ENCODE measurements at places on chromosomes 4 and X.

DNA sequence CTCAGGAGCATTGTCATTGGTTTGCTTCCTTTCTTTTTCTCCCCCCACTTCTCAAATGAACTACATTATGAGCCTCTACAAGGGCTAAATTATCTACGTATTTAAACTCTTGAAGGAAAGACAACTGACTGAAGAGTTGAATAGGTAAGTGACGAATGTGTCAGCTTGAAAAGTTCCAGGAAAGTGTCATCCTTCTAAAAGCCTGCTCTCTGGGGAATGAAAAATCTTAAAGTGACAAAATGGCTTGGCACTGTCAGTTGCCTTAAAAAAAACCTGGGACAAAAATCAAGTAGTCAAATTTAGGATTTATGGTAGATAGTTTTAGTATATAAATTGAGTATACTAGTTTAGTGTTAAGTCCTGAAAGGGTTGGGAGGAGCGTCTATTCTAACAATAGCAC is 173.9 kb upstream of the NDP start:
- no peak for DNase-seq

DNA sequence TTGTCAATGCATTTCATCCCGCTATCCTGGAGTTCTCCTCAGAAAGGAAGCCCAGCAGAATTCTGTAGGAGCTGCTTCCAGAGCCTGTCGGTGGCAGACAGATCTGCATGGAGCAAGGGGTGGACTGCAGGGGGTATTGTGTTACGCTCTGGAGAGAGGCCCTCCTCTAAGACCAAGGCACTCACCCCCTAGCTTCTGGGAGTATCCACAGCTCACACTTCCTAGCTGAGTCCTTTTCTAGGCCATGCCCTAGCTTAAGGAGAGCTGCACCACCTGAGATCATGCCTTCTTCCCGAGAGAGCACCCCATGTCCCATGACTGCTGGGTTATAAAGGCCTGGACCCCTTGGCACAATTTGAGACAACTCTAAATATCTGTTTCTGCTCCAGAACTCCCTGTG is 39.1 kb downstream of the MTNR1A start:
- no peak for DNase-seq

GRCh38 chr4:186734251-186734650 is 10.6 kb upstream of the FAT1 start:
- no peak for DNase-seq

DNA sequence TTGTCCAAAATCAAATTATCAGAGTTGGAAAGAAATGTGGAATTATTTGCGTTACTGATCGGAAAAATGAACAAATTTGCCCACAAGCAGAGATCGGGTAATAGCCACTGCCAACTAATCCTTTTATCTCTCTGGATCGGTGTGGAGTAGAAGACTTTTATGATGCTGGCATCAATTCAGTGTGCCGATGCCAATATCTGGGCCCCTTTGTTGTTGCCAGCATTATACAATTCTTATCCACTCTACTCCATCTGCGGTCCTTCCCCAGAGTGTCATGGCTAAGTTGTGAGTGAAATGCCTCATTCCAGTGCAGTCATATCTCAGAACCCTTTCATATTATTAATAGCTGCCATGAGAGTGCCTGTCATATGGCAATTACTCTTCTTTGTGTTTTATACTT is 660.2 kb downstream of the ADGRL3 start:
- DNase-seq, result no peak

- no peak for DNase-seq
These were observed 7.9 kb downstream of the CXCL6 start for GRCh38 chr4:73844345-73844744.

GRCh38 chrX:7027071-7027470 is 120.4 kb upstream of the STS start:
- no peak for DNase-seq

DNA sequence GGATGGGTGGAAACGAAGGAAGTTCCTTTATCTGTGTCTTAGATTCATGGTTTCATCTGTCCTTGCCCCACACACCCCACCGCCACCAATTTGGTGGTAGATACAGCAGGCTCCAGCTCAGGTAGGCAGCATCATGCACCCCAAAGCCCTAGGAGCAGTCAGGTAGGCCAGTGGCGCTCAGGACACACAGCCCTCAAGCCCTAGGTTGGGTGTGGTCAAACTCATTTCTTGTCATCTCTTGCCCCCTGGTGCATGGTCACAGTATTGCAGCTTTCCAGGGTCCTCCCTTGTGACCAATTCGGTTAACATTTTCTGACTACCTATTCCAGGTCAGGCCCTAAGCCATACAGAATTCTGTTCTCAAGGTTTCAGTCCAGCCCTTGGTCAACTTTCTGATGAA is 14.5 kb upstream of the PRRG3 start:
- DNase-seq, result no peak

- DNase-seq, result no peak
These were observed 12.3 kb upstream of the ENOX2 start for GRCh38 chrX:130915302-130915701.

DNA sequence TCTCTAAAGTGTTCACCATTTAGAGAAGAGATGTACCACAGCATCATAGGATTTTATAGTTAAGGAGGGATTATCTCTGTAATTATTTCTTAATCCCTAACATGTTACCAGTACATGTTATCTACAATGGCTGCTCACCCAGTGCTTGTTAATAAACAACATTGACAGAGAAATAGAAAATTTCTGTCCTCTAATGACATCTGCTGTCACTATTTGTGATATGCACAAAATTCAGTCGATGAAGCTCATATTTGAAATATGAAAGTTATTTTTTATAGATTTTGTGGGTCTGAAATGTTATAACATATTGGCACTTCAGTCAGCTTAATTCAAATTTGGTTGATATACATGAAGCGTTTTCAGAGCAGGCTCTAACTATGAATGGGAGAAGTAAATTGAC is 48.8 kb upstream of the GRXCR1 start:
- no peak for DNase-seq

DNA sequence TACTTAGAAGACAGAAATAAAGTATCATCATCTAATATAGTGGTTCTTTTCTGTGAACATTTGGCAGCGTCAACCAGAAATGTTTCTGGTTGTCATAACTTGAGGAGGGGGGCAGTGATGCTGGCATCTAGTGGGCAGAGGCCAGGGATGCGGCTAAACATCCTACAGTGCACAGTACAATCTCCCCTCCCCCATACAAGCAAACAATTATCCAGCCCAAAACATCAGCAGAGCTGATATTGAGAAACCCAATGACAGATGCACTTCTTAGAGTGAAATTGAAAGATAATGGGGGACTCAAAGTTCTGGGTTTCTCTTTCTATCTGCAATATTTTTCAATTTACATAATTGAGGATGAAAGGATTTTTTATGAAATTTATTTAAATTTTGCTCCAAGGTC is 1.9 kb upstream of the EIF1AX start:
- no peak for DNase-seq

GRCh38 chrX:45368705-45369104 is 168.0 kb upstream of the DIPK2B start:
- DNase-seq, result no peak

DNA sequence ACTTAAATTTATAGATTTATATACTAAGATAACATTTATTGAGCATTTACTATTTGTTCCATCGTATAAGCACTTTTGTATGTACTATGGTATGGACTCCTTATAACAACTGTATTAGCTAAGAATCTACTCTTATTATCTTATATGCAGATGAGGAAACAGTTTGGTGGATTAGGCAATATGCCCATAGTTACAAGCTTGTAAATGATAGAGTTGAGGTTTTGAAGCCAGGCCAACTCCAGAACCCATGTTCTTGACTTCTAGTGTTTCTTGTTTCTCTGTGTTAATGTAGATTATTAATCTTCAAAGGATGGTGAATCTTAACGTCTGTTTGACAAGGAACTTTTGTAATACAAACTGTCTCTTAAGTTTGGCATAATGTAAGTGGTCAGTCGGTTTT is 71.3 kb downstream of the STIM2 start:
- DNase-seq, result no peak

- DNase-seq, result no peak
These were observed 49.5 kb downstream of the CD99L2 start for GRCh38 chrX:150848914-150849365.

GRCh38 chr4:76607266-76607799 is 172.3 kb downstream of the SHROOM3 start:
- no peak for DNase-seq

GRCh38 chrX:2264179-2265030 is 236.4 kb downstream of the DHRSX start:
- DNase-seq, result no peak

- no peak for DNase-seq
These were observed 672.2 kb downstream of the KCTD8 start for GRCh38 chr4:43776371-43776770.

All from occipital lobe (tissue), 3 donors.